Right ventricle myocardium superior (tissue), 1 donor: ENCODE measurements at places on chromosomes 13 and 19. TPM values are rescaled to one million over a fixed set of nuclear protein-coding genes. Genes with fewer than 3 reads are reported as not detected.

DNA sequence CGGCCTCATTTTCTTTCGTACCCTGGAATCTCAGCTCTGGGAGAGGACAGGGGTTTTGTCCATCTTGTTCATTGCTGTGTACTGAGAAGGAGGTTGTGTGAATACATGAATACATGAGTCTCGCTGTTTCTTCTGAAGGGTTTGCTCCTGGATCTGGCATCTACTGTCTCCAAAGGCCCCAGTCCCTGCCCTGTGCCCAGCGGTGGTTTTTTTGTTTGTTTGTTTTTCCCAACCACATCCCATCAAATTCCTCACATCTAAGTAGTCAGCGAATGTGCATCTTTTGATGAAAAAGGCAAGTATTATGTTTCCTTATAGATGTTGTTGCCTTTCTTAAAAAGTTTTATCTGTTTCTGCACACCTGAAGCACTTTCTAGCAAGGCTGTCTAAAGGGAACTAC, 12.5 kb downstream of the DCAF15 start:
- DNase-seq = no peak

The ETFB gene
- 530 TPM for total RNA-seq

The PEAK3 gene
- total RNA-seq = 0.70 TPM

GRCh38 chr19:57267291-57267690, 13.0 kb upstream of the ZNF460 start:
- no peak for DNase-seq

The ZNF561 gene
- 18.5 TPM for total RNA-seq

The IGFL3 gene
- not detected for total RNA-seq

GRCh38 chr19:49348305-49349189, 13.3 kb downstream of the CD37 start:
- no peak for DNase-seq

The SPC24 gene
- total RNA-seq = 6.7 TPM

- no peak for DNase-seq
Measured at GRCh38 chr13:59371229-59371628, 792.5 kb downstream of the DIAPH3 start.

DNA sequence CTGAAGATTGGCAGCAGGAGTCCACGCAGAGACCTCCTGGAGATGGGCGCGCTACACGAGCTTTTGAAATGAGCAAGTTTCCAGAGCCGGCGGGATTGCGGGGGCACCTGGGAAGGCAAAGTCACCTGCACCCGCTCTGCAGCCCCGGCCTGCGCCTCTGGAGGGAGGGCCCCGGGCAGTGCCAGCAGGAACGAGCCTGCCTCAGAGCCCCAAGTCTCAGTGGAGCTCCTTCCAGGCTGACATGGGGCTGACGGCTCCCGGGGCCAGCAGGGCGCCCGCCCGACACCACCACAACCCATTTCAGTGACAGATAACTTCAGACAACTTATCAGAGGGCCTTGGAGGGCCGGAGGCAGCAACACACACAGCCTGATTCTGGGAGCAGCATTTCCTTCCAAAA, 45.0 kb downstream of the RASA3 start:
- no peak for DNase-seq

- DNase-seq = peak; percentile 69
Measured at GRCh38 chr19:45250832-45251451, at the start of gene MARK4. TSS of gene MARK4 (plus strand) at chr19:45251271. CDS start at chr19:45251589, 318 bp downstream.

DNA sequence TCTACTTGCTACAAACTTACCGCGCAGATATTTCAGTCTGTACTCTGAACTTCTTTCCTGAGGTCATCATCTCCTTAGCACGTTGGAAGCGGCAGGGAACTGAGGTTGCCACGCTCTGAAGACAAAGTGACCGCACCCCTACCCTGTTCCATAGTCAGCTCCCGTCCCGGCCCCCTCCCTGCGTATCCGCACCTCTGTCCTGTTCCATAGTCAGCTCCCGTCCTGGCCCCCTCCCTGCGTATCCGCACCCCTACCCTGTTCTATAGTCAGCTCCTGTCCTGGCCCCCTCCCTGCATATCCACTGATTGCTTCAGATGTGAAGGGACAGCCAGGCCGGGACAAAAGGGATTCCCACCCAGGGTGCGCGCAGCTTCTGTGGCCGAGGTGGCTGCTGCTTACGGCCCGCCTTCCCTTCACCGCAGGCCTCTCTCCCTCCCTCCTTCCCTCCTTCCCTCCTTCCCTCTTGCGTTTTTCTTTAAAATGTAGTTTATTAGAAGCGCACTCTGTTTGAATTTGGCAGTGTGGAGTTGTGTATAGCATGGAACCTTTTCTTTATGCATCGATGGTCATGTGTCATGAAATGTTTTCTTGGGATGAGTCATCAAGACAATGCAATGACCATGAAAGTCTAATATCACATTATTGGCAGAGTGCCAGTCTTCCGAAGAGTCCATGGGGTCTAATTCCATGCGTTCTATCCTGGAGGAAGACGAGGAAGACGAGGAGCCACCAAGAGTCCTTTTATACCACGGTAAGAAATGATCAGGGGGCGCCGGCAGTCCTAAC, 21.9 kb upstream of the NDUFS7 start:
- DNase-seq = no peak

DNA sequence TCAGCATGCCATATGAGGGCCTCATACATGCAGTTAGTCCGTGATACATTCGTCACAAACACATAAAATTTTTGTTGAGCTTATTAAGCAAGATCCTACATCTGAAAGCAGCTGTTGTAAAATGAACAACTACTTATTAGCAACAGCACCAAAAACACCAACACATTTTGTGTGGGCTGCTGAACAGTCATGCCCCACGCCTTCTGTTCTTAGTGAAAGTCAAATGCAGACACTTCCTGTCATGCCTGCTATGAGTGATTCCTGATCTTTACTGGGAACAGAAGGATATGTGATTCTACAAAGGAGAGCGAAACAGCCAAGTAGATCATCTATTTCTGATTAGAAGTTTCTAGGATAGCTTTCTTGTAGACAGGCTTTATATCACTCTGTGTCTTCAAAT, 4.2 kb upstream of the B3GLCT start:
- DNase-seq = no peak

DNA sequence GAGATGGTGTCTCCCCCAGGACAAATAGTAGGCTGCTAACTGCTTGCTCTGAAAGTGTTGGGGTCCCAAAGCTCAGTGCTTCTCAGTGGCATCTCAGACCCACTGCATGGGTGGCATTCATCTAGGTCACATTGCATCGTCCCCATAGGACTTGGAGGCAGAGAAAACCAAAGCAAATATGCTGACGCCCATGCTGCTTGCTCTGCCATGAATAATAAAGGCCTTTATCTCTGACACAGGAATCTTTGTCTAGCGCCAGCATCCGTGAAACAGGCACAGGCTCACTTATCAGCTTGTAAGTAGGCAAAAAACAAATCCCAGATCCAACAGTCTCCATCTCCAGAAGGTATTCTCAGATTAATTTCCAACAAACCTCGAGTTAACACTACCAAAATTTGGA, 18.9 kb upstream of the IPO5 start:
- no peak for DNase-seq

DNA sequence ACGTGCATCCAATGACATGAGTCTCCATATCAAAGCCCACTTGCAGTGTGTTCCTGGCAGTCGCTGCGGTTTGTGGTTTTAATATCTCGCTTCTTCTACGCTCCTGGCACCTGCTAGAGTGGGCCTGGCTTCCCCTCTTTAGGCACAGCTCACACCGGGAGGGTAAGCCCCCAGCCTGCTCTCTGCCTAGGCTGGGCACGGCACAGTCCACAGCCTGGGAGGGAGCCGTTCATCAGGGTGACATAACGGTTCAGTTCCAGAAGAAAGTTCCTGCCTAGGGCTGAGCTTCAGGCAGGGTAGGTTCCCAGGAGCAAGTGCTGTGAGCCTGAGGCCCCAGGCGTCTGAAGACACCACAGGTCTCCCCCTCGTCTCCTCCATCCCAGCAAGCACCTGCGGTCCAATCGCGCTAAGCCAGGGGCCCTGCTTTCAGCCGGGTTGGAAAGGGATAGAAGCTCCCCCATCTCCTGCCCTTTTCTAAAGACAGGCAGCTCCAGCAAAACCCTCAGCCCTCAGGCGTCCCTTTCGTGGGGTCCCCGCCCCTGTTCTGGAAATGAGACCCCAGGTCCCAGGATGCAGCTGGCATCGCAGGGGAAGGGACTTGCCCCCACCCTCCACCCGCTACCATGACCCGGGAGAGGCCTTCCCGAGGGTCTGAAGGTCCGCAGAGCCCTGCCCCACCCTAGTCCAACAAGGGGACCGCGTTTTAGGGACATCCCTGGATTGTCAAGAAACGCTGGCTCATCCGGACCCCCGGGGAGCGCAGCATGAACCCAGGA, 121.6 kb upstream of the ZNF507 start:
- DNase-seq = no peak

The WDR87 gene
- total RNA-seq = not detected

- DNase-seq = no peak
Measured at GRCh38 chr19:19606021-19606420, 12.5 kb downstream of the PBX4 start.

The CGB1 gene
- not detected for total RNA-seq

The SIGLEC14 gene
- total RNA-seq = 1.00 TPM

DNA sequence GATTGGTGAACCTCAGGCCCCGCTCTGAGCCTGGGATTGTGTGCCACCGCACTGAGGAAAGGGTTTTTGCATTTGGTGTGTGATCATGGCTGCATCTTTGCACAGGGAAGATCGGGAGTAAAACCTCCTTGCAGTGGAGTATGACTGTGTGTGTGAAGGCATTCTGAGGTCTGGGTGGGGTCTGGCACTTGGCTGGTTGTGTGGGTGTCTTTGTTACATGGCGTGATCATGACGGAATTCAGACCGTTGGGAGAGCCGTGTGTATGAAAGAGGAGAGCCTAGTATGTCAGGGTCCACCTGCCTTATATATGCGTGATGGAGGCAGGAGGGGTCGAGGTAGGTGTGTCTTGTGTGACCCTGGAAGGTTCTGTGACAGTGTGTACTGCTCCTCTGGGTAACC, 740 bp upstream of the BEST2 start:
- no peak for DNase-seq

- no peak for DNase-seq
Measured at GRCh38 chr13:34678154-34678553, 263.9 kb upstream of the NBEA start.

- DNase-seq = peak; percentile 90
Measured at GRCh38 chr13:48492470-48493065, 40.3 kb downstream of the RCBTB2 start.

GRCh38 chr19:50812474-50812873, 11.1 kb downstream of the KLK1 start:
- DNase-seq = no peak

The MBD3L4 gene
- total RNA-seq = not detected
